ENCODE measurements at places on chromosomes 11 and 22.

DNA sequence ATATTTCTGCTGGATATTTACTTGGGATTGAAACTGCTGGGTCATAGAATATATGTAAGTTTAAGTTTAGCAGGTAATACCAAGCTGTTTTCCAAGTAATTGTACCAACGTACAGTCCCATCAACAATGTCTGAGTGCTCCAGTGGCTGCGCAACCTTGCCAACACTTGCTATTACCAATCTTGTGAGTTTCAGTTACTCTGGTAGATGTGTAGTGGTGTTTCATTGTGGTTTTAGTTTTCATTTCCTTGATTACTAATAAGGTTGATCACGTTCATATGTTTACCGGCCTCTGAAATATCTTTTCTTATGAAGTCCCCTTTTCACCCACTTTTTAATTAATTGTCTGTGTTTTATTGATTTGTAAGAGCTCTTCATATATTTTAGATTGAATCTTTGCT is 370.6 kb upstream of the CADM1 start:
- no peak for DNase-seq

GRCh38 chr11:394034-394857 is at the start of gene PKP3:
PKP3 (plus strand) TSS chr11:394209; CDS start chr11:394293, 84 bp downstream.
- no peak for DNase-seq

DNA sequence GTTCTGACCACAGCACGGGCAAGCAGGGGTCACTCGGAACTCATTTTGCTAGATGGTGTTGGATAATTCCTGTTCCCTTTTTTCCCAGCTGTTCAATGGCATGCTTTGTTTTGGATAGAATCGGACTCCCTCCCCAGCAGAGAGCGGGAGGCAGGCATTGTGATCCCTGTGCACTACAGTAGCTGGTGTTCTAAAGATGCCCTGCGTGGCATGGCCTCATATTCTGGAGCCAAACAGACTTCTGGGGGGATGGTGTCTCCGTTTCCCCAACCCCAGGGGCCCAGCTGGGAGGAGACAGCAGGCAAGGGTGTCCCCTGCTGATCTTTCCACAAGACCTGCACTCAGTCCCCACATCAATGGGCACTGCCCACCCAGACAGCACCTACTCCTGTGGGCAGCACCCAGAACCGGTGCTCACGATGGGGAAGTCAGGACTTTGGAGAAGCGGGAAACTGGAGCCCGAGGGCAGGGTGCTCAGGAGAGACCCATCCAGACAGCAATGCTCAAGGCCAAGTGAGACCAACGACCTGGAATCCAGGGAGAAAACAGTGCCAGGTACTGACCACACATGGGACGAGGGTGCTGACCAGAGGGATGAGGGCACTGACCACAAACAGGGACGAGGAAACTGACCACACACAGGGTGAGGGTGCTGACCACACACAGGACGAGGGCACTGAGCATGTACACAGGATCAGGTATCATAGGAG is 934.9 kb downstream of the BRD1 start:
- DNase-seq, result no peak

DNA sequence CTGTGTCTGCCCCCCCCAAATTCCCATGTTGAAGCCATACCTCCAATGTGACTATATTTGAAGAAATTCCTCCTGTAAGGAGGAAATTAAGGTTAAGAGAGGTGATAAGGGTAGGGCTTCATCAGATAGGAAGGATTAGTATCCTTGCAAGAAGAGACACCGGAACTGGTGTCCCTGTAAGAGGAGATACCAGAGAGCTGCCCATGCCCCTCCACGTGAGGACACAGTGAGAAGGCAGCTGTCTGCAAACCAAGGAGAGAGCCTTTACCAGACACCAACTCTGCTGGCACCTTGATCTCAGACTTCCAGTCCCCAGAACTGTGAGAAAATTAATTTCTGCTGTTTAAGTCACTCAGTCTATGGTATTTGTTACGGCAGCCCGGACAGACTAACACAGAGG is 109.3 kb downstream of the ARFGAP2 start:
- DNase-seq, result no peak

DNA sequence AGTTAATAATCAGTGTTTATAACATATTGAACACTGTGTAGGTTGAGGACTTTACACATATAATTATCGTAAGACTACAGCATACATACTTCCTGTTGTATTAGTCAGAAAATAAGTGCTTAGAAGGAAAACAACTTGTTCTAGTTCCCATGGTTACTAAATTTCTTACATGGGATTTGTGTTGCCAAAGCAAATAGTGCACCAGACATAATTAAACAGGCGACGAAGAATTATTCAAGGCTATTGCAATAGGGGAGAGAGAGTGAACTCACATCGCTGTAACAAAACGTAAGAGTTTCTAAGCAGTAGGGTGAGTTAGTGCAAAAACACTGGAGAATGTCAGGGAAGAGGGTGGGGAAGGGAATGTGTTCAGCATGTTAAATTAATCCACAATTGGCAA is 347.8 kb downstream of the CNTN5 start:
- DNase-seq, result no peak

DNA sequence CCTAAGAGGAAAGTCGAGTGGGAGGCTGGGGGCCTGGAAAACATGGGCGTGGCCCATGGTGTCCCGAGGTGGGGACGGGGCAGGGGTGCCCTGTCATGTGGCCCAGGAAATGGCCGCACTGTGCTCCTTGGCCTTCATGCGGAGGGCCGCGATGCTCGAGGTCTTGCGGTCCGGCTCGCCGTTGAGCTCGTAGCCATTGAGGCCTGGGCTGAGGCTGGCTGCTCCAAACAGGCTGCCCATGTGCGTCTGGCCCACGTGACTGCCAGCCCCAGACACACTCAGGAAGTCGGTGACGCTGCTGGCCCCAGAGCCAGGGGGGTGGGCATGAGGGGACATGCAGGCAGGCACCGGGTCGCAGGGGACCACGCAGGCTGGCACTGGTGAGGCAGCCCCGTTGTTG is 45.2 kb downstream of the ALX4 start:
- no peak for DNase-seq

DNA sequence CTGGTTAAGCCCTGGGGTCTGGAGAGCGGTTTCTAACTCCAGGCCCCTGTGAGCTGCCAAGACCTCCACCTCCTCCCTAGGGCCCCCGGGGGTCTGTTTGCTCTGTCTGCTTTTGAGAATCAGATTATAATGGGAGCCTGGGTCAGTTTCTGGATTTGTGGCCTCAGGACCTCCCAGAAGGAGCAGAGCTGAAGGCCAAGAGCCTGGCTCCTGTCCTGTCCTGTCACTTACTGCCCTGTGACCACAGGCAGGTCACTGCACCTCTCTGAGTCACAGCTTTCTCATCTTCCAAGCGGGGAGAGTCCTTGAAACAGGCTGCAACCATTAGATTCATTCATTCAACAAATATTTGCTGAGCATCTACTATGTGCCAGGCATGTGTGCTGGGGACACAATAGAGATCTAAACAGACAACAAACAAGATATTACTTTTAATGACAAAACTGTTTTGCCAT is 87.3 kb upstream of the FGF3 start:
- DNase-seq, result no peak

- no peak for DNase-seq
These were observed 4.9 kb downstream of the DAGLA start for GRCh38 chr11:61684870-61685616.

DNA sequence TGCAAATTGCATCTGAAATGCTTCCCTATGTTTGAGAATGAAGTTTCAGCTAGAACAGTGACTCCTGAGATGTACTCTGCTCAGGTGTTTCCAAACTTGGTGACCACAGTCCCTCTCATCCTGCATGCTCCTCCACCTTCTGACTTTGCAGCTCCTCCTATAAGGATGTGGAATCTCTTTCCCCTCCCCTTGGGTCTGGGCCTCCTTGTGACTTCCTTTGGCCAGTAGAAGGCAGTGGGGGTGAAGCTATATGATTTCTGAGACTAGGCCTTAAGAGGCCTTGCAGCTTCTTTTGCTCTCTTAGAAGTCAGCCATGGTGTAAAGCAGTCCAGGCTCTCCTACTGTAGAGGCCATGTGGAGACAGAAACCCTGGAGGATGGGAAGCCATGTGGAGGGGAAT is 50.7 kb downstream of the CSF2RB start:
- peak; percentile 22 for DNase-seq

- DNase-seq, result no peak
These were observed 238.4 kb downstream of the BRD1 start for GRCh38 chr22:49589301-49589700.

DNA sequence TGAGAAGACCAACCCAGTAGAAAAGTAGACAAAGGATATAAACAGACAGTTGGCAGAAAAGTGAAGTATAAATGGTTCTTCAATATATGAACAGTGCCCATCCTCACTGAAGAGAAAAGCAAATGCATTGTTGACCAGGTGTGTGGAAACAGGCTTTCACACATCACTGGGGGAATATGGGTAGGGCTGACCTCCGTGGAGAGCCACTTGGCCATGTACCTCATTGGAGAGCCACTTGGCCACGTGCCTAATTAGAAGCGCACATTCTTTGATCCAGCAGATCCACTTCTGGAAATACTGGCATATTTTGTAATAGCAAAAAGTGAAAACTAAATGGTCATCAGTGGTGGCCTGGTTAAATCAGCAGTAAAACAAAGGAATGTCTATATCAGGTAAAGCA is 43.2 kb downstream of the PPP6R3 start:
- DNase-seq, result no peak

DNA sequence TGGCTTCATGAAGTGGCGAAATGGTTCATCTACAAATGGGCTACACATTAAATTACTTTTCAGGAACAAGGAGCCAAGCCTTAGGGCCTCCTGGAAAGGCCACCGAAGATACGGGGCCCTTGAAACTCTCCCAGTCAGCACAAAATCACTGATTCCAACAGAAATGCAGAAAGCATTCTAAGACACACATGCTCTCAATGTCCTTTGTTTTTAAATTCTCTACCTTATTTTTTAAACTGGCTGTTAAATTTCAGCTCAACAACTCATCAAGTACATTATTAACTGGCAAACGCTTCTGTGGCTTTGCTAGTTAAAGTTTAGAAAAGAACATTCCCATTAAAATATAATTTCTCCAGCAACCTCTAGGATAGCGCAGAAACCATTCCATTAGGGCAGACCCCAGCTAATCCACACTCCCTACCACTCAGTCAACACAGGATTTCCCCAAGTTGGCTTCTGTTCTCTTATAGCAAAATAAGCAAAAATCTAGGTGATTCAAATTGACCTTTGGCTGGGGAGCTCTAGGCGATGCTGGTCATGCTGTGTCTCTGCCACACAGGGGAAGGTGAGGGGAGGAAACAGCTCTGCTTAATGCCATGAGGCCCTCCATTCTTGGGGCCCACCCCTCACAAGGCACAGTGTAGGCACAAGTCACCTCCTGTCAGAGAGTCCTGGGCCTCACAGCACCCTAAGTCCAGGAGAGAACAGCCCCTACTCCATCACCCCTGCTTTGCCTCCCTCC is 47.1 kb downstream of the PLEKHA7 start:
- DNase-seq, result no peak

DNA sequence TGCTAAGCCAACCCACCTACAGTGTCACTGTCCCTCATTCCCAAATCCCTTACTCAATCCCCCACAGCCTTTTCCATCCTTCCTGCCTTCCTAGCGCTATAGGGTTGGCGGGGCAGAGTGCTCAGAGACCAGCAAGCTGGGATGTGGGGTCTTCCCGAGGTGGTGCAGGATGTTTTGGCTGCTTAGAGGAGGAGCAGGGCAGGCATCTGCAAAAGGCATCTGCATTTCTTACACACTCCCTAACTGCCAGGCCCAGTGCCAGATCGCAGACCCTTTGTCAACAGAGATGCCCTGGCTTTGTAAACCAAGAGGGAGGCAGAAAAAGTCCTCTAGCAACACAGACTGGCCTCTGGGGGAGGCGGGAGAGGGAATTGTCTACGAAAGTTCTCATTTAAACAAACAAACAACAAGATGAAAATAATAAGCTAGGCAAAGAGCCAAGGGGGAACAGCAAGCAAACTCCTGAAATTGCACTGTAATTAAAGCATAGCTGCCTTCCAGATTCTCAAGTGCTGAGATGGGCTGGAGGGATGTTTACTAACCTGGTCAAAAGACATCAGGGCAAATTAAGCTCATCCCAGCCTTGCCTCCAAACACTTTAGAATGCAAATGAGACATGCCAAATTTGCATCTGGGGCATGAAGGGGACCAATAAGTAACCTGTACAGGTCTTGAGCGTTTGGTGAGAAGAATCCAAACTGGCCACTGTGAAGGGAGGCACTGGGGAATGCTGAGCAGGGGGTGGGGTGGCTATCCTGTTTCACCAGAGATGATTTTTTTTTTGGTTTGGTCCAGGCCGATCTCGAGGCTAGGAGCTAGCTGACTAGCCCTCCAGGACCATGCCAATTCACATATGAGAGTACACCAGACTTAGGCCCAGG is 38.1 kb upstream of the ADA2 start:
- DNase-seq, result no peak

DNA sequence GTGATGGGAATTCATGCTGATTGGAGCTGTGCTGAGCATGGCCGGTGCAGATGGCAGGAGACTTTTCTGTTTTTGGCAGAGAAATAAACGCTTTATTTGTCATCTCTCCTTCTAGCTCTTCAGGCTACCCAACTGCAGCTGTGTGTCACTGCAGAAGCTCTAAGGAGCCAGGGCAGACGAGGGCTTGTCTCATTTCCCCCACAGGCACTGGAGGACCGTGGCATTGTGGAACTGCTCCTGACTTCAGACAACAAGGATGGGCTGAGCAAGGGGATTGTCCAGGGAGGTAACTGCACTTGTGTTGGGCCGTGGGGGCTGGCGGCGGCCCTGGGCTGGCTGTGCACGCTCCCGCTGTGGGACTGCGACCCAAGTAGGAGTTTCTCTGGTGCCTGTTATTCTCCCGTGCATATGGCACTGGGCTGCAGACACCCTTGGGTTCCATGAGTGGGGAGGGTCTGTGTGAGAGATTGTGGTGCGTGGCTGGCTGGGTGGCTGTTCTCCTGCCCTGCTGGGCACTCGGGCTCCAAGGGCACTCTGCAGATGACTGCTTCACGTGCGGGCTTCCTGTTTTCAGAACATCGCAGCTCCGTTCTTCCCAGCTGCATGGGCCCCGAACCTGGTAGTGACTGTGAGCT is 27.2 kb downstream of the GLB1L2 start:
- DNase-seq, result no peak

- no peak for DNase-seq
These were observed 42.7 kb downstream of the PARVA start for GRCh38 chr11:12420040-12420439.

GRCh38 chr22:28329186-28330073 is 350.2 kb downstream of the TTC28 start:
- no peak for DNase-seq

- peak; percentile 72 for DNase-seq
These were observed 23.9 kb upstream of the ZC3H12C start for GRCh38 chr11:110069158-110069737.

GRCh38 chr11:130787092-130787616 is 129.1 kb downstream of the SNX19 start:
- DNase-seq, result no peak

- peak; percentile 83 for DNase-seq
These were observed 10.5 kb downstream of the TOLLIP start for GRCh38 chr11:1298695-1299492.

- peak; percentile 74 for DNase-seq
These were observed at the start of gene DENND6B for GRCh38 chr22:50326956-50327710. DENND6B (minus strand) TSS chr22:50327012; CDS start chr22:50326988, 24 bp downstream.

GRCh38 chr22:44117746-44118145 is 63.0 kb upstream of the PARVG start:
- no peak for DNase-seq

- DNase-seq, result no peak
These were observed 185.9 kb upstream of the CCDC90B start for GRCh38 chr11:83471831-83472727.
